ENCODE measurements at places on chromosomes 11 and 22.

- no peak for DNase-seq
Observed at GRCh38 chr11:116225236-116225635, 547.6 kb downstream of the BUD13 start.

DNA sequence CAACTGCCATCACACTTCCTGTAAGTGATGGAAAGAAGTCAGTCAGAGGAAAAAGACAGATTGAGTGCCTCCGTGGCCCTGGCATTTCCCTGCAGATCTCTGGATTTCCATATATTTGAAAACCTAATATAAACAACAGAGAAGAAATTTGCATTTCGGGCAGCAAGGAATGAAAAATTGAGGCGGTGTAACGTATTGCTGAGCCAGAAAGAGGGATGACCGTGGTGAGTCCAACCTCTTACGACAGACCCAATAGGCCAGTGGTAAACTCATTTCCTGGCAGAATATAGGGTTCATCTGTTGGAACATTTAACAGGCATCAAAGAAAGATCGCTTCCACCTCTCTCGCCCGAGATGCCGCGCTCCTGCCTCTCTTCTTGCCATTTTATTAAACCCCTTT lies 336.5 kb downstream of the MIAT start:
- no peak for DNase-seq

DNA sequence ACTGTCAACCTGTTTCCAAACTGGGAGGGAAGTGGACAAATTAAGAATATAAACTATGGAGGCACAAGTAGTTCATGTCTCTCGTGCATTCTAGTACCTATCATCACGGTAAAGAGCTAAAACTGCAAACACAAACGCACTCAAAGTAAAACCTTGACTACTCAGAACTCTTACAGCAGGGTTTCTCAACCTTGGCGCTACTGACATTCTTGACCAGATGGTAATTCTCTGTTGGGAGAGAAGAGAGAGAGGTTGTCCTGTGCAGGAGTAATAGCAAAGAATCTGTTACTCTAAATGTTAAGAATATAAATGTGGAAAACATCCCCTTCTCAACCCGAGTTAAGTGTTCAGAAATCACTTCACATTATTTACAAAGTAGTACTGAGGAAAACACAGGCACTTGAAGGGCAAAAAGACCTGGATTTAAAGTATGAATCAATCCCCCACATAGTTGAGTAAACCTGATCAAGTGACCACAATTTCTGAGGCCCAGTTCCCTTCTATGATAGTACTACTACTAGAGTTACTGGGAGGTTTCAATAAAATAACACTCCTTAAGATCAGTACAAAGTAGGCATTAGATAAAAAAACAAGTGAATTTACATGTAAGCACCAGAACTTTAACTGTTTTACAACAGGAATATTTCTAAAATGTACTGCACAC lies 73.1 kb upstream of the ARHGAP32 start:
- DNase-seq: no peak

DNA sequence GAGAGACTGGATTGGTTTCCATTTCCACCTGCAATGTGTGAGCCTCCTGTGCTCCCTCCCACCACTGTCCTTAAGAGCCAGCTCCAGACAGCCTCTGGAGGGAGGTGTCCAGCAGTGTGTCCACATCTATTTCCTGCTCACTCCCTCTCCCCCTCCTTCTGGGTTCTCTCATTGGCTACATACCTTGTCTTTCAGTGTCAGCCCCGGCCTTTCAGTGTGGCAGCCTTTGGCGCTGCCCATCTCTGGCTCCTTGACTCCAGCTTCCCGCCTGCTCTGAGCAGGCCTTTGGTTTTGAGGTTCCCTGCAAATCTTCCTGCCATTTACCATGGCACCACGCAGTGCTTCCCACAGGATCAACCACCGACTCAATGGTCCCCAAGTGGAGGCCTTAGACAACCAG lies 19.0 kb upstream of the PTPRJ start:
- DNase-seq: no peak

GRCh38 chr11:11243209-11243589 lies 109.9 kb downstream of the CSNK2A3 start:
- no peak for DNase-seq

GRCh38 chr22:20221421-20222340 lies 46.4 kb downstream of the RTN4R start:
- no peak for DNase-seq

- no peak for DNase-seq
Observed at GRCh38 chr11:23227078-23227445, 366.8 kb upstream of the CCDC179 start.

DNA sequence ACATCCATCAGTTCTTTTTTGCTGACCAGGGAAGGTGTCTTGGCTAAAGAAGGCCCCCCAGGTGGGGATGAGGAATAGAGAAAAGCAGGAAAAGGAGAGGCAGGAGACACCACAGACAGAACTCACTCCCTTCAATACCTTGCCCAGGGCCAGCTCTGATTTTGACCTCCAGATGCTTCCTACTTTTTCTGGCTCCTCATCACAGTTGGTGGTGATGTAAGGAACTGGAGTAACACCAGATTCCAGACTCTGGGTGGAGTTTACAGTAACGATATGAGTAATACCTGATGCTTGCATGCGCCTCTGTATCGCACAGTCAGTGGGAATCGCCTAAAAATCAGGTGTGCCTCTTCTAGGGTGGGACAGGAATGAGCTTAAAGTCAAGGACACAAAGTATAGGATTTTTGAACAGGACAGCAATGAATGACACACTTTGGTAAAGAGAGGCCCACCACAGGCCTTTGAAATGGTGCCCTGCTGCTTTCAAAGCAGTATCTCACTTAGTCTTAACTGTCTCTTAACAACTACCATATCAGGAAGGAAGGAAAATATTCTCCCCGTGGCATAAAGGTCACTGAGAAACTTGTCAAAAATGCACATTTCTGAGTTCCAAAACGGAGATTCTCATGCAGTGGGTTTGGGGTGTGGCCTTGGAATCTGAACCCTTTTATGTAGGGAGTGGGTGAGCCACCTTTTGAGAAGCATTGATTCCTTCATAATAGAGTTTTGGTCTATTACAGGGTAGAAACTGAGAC lies 140.8 kb downstream of the SNX19 start:
- no peak for DNase-seq

DNA sequence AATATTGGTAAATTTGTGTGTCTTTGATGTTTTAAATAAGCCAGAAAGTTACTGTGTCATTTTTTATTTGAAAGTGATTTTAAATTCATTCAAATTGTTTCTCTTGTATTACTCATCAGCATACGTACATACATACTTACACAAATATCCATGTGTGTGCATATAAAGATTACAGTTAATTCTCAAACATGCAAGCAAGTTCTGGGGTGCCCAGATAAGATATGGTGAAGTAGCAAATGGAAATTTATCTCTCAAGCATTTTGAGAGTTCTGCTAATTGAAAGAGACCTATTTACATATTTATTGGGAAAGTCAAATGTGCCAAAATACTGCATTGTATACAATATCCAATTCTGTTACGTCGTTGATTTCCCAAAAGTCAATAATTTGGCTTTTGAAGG lies 1024.0 kb upstream of the CNTN5 start:
- no peak for DNase-seq

DNA sequence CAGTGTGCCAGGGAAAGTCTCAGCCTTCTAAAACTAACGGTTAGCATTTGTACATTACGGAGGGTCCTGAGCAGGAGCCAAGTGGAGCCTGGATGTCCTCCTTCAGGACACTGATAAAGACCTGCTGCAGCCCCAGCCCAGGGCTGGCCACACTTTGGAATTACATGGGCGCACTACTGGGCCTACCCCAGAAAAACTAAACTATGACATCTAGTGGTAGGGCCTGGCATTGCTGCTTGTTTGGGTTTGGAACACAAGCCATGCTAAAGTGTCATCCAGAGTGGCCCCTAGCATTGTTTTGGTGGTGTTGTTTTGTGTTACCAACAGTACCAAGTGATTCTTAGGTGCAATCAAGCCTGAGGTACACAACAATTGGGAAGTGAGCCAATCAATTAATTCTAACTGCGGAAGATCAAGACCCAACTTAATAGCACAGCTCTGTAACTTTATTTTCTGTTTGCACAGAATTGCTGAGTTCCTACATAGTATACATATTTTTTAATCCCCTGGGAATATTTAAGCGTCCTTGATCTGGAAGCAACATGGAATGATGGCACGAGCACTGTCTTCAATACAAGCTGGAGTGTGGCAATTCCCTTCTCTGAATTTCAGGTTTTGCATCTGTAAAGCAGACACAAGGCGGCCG lies 340.7 kb downstream of the LARGE1 start:
- DNase-seq: peak; percentile 4

DNA sequence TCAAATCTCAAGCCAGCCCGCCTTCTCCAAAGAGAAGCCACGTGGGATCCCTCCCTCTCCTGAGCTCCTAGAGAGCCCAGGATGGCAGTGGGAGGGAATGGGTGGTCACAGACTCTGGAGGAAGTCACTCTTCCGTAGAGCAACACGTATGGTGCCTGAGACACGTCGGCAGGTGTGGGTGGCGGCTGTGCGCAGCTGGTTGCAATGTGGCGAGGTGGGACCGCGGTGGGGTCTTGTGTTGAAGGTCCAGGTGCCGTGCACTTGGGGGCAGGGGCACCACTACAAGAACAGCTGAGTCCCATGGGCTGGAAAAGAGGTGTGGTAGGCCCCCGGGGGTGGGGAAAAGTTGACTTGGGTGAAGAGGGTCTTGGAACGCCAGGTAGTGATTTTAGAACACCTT lies 13.4 kb upstream of the CCND1 start:
- no peak for DNase-seq

DNA sequence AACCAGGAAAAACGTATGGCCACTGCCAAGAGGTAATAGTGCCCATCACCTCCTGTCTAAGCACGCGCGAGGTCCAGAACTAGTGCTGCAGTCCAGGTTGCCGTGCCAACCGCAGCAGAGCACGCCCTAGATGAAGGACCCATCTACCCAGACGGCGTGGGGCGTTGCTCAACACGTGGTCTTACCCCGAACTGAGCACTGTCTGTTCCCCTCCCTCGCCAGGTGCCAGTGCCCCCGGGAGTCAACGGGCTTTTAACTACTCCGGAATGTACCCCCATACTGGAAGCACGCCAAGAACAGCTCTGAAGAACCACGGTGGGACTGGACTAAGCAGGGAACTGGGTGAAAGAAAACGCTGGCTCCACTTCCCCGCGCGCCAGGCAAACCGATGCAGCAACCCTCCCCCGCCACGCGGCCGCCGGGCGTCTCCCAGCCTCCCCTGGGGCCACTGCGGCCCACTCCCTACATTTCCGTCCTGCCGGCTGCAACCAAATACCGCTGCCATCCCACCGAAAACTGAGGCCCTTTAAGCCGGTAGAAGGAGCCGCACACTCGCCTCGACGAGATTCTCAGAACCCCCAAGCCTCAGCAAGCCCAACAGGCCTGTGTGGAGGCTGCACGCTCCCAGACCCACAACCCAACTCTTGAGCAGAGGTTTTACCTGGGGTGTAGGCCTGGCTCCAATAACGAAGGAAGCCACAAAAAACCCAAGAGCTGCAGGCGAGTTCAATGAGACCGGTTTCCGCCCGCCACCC lies at the start of gene HSPA8:
Gene HSPA8, minus strand, starts transcription at position 734 of the 755 bp plus-strand sequence. CDS start 812 bp downstream, outside the sequence.
- DNase-seq: peak; percentile 54

GRCh38 chr11:79864882-79865281 lies 424.1 kb upstream of the TENM4 start:
- no peak for DNase-seq

- no peak for DNase-seq
Observed at GRCh38 chr11:80958361-80958760, 1517.5 kb upstream of the TENM4 start.

DNA sequence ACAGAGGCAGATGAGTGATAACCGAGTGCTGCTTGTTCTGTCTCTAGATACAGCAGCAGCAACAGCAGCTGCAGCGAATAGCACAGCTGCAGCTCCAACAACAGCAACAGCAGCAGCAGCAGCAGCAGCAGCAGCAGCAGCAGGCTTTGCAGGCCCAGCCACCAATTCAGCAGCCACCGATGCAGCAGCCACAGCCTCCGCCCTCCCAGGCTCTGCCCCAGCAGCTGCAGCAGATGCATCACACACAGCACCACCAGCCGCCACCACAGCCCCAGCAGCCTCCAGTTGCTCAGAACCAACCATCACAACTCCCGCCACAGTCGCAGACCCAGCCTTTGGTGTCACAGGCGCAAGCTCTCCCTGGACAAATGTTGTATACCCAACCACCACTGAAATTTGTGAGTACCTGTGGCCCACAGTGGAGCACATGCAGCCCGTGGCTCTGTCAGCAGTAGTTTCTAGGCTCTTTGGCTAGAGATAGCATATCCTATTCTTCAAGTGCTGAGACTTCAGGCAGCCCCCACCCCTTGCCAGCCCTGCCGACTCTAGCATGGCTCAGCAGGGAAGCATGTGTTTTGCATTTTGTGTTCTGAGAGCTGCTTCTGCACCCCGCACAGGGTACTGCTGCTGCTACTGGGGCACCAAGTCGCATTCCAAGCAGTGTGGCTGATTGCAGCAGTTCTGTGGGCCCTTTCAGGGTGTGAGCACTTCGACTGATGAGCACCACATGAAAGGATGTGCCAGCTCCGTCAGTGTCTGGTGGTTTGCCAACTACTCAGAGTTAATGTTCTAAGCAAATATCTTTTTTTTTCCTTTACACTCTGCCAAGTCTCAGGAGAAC lies 59.2 kb downstream of the MED15 start:
- peak; percentile 56 for DNase-seq

DNA sequence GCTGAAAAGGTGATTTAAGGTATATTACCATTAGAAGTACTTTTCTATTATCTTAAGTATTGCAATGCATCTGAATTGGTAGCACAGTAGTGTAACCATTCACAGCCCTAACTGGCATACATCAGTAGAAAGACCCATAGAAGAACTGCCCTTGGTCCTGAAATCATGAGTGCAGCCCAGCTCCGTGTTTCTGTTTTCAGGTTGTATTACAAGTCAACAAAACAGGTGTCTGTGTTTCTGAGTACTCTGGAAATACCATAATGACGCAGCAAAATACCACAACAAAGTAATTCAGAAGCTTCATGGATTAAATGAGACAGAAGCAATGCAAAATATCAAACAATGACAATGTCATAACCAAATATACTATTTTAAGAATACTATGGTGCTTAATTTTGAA lies 226.3 kb downstream of the OPCML start:
- no peak for DNase-seq

DNA sequence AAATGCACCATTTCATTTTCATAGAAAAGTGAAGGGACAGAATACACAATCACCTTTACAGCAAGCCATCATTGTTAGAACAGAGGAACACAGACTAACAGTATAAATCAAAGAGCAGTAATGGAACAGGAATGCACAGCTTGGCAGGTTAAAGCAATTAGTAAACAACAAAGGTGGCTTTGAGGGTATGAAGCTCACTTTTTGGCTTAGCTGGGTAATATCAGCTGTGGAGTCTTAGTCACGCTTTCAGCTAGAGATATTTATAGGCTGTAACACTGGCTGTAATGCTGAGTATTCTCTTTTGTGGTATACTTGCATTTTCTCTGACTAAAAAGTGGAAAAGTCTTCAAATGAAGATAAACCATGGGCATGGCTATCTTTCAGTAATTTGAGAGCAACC lies 1780.5 kb downstream of the LRRC4C start:
- DNase-seq: no peak

- DNase-seq: no peak
Observed at GRCh38 chr22:17083255-17083654, 1.5 kb upstream of the IL17RA start.

GRCh38 chr22:41094041-41094593 lies 1.7 kb downstream of the EP300 start:
- DNase-seq: no peak

GRCh38 chr11:130798801-130799200 lies 117.5 kb downstream of the SNX19 start:
- no peak for DNase-seq
